ENCODE measurements at places on chromosomes 7 and 10.

DNA sequence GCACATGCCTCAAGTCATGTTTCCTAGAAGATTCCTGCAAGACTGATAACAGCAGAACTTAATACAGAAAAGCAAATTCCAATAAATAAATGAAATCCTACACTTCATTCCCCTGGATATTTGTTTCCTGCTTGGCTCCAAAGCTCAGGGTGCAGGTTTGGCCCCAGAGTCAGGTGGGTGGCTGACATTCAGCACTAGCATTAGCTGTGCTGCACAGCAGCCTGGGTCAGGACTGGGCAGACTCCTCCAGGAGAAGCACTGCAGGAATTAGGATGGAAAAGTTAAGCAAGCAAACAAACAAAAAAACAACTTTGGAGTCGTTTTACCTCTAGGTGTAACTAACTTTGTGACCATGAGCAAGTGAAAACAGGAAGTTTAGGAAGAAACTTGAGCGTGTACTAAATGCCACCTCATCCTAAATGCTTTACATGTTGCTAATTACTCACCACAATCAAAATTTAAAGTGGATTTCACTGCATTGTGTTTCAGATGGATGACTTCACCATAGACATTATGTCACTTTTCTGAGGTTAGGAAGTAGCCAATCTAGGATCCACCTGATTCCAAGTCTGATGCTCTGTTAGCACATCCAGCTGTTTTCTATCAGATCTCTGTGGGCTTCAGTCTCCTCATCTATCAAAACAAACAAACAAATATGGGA, 239.4 kb downstream of the C7orf25 start:
- DNase-seq = no peak

GRCh38 chr7:148291799-148292198, 298.8 kb upstream of the C7orf33 start:
- DNase-seq = no peak

GRCh38 chr10:18399158-18399557, 252.2 kb downstream of the NSUN6 start:
- DNase-seq = no peak

GRCh38 chr7:87339373-87339897, 6.0 kb upstream of the CROT start:
- DNase-seq = no peak

DNA sequence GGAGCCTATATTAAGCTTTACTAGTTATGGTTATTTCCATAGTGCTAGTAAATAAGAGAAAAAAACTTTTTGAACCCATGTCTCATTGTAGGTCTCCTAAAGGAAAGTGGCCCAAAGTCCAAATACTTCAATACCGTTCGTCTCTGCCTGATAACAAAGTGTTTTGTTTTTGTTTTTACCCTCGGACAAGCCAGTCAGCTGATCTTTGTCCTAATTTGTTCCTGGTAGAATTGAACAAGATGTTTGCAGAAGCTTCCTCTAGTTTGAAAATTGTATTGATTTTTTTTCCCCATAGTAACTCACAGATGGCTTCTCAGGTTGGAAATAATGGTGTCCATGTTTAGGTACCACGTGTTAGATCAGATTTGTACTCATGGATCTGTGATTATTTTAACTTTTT, 335.8 kb upstream of the KAT6B start:
- DNase-seq = no peak

DNA sequence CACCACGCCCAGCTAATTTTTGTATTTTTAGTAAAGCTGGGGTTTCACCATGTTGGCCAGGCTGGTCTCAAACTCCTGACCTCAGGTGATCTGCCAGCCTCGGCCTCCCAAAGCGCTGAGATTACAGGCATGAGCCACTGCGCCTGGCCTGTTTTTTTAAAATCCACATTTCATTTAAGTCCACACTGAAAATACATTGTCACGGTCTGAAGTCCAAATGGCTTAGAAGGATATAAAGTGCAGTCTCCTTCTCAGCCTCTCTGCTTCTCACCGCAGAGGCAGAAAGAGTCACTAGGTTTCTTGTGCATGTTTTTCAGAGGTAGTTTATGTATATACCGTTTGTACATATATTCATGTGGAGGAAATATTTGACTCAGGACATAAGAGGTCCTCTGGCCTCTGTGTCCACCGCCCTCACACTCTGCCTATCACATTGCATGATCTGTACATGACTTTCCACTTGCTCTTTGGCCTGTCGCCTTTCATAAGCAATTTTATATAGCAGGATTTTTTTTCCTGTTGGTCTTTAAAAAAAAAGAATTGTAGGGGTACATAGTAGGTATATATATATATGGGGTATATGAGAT, 42.9 kb downstream of the BLNK start:
- DNase-seq = no peak

- no peak for DNase-seq
These were observed 431.2 kb upstream of the IGFBP3 start for GRCh38 chr7:46352004-46352954.

GRCh38 chr7:106887421-106887820, 22.3 kb downstream of the PIK3CG start:
- DNase-seq = no peak

GRCh38 chr10:97599272-97599619, 9.7 kb downstream of the C10orf62 start:
- no peak for DNase-seq

Data from CD8-positive, alpha-beta memory T cell (primary cell).